Cardiac septum (tissue), 1 donor: ENCODE measurements at places on chromosomes 3 and 15. TPM values are rescaled to one million over a fixed set of nuclear protein-coding genes. Genes with fewer than 3 reads are reported as not detected.

GRCh38 chr3:58569287-58570001 lies 7.7 kb downstream of the FAM107A start:
- DNase-seq: peak; percentile 69

Gene RETNLB
- total RNA-seq: not detected

GRCh38 chr15:99507504-99508310 lies 58.1 kb upstream of the MEF2A start:
- DNase-seq: no peak

- no peak for DNase-seq
These were observed 4.6 kb upstream of the TBL1XR1 start for GRCh38 chr3:177201700-177202397.

DNA sequence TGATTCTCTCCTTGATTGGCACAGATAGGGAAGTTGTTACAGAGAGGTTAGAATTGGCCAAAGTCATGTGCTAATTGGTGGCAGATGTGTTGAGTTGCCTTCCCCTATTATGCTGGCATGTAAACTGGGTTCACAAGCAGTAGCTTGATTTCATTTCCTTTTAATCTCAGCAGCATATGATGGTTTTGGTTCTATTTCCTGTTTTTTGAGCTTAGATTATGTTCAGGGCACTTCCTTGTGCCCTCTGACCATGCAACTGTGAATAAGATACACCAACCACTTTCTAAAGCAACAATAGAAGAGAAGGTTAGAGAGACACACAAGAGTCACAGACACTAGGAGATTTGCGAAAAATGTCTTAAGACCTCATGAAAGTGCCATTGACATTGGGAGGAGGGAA lies 16.5 kb downstream of the HPS3 start:
- DNase-seq: no peak

DNA sequence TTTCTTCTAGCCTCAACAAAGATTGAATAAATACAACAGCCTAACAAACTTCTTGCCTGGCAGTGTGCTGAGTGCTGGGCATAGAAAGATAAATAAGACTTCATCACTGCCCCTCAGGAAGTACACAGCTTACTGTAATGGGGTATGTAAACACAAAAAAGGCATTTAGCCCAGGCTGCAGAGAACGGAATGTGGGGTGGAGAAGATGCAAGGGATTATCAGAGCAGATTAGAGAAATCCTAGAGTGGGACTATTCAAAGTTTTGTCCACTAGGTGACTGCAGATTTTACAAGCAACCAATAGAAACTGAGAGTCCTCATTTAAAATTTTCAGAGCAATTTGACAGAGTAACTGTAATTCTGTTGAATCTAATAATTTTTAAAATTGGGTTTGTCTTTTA lies 35.4 kb upstream of the TSC22D2 start:
- no peak for DNase-seq
